Smooth muscle cell of trachea (primary cell): ENCODE measurements at places on chromosomes 2 and 18. TPM values are rescaled to one million over a fixed set of nuclear protein-coding genes. Genes with fewer than 3 reads are reported as not detected.

PDE1A gene
- total RNA-seq: 26.5 and 75.3 TPM in 2 replicates

FOXD4L1 gene
- 0.15 and 0.17 TPM in 2 replicates for total RNA-seq

ADD2 gene
- 0.29 TPM in 1 of 2 replicates, not detected in the other for total RNA-seq

DCDC2C gene
- not detected in 2 replicates for total RNA-seq

REG3G gene
- total RNA-seq: not detected in 2 replicates

ANKRD29 gene
- total RNA-seq: 8.6 and 15.5 TPM in 2 replicates

IL1F10 gene
- not detected in 2 replicates for total RNA-seq

AFF3 gene
- total RNA-seq: 0.66 and 0.87 TPM in 2 replicates

NTSR2 gene
- not detected in 2 replicates for total RNA-seq

HOXD13 gene
- total RNA-seq: not detected in 2 replicates

CHRND gene
- total RNA-seq: not detected in 2 replicates

SLC38A11 gene
- total RNA-seq: 0.29 and 0.99 TPM in 2 replicates

DSG2 gene
- 0.33 and 0.73 TPM in 2 replicates for total RNA-seq

TXNL4A gene
- total RNA-seq: 30.3 and 58.5 TPM in 2 replicates

RELCH gene
- 28.6 and 43.9 TPM in 2 replicates for total RNA-seq

SCG2 gene
- total RNA-seq: 1.0 and 1.2 TPM in 2 replicates

DNAJC27 gene
- 4.6 and 5.5 TPM in 2 replicates for total RNA-seq

ZSWIM2 gene
- total RNA-seq: under 0.01 TPM in 1 of 2 replicates, not detected in the other

LRRTM4 gene
- under 0.01 TPM in 1 of 2 replicates, not detected in the other for total RNA-seq

RPRM gene
- total RNA-seq: 0.15 TPM in 1 of 2 replicates, not detected in the other

GDF7 gene
- total RNA-seq: 0.15 TPM in 1 of 2 replicates, not detected in the other

LTBP1 gene
- 492 and 645 TPM in 2 replicates for total RNA-seq

CXCR4 gene
- 1.0 TPM in 1 of 2 replicates, not detected in the other for total RNA-seq

CCL20 gene
- total RNA-seq: 2.2 TPM in 1 of 2 replicates, not detected in the other

RBM43 gene
- 8.4 and 12.2 TPM in 2 replicates for total RNA-seq

VWA3B gene
- 0.17 TPM in 1 of 2 replicates, not detected in the other for total RNA-seq

STON1 gene
- total RNA-seq: 14.4 and 16.4 TPM in 2 replicates

RAB17 gene
- total RNA-seq: 0.83 TPM in 1 of 2 replicates, not detected in the other

LOXL3 gene
- 27.3 and 53.9 TPM in 2 replicates for total RNA-seq

CASP8 gene
- 22.0 and 37.1 TPM in 2 replicates for total RNA-seq

SERPINB4 gene
- not detected in 2 replicates for total RNA-seq

DYSF gene
- total RNA-seq: 0.15 and 0.17 TPM in 2 replicates

C2orf81 gene
- 1.5 and 2.0 TPM in 2 replicates for total RNA-seq

EML6 gene
- total RNA-seq: 0.15 and 0.66 TPM in 2 replicates

CFAP65 gene
- total RNA-seq: under 0.01 TPM in 1 of 2 replicates, not detected in the other

KRCC1 gene
- 24.8 and 33.5 TPM in 2 replicates for total RNA-seq

DAW1 gene
- 0.17 and 0.29 TPM in 2 replicates for total RNA-seq

FHOD3 gene
- total RNA-seq: 18.8 and 22.3 TPM in 2 replicates

HS6ST1 gene
- total RNA-seq: 27.8 and 39.9 TPM in 2 replicates

MROH2A gene
- total RNA-seq: not detected in 2 replicates

CENPA gene
- 0.99 and 21.4 TPM in 2 replicates for total RNA-seq

CNGA3 gene
- under 0.01 and 0.17 TPM in 2 replicates for total RNA-seq

CLEC4F gene
- total RNA-seq: not detected in 2 replicates

CFC1 gene
- not detected in 2 replicates for total RNA-seq

IL36A gene
- not detected in 2 replicates for total RNA-seq

RTP5 gene
- total RNA-seq: not detected in 2 replicates

HOXD12 gene
- total RNA-seq: not detected in 2 replicates
